ENCODE measurements at places on chromosomes 6 and 20.

GRCh38 chr20:11128220-11128718 lies 454.5 kb upstream of the JAG1 start:
- DNase-seq = no peak

GRCh38 chr6:104653781-104654180 lies 205.9 kb downstream of the HACE1 start:
- no peak for DNase-seq

DNA sequence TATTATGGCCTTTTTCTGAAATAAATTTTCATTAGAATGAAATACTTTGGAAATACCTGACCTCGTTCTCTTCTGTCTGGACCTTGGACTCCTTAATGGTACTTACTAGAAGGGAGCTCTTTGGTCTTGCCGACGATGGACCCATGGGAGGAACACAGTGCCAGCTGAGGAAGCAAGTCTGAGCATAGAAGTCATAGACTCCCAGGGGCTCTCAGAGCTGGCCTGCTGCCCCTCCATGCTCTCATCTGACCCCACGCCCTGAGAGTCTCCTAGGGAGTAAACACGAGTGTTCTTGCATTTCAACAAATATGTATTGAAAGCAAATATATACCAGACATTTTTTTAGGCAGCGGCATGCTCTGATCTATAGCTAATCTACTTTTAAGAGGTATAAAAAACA lies 87.8 kb downstream of the PLEKHG1 start:
- DNase-seq = no peak

DNA sequence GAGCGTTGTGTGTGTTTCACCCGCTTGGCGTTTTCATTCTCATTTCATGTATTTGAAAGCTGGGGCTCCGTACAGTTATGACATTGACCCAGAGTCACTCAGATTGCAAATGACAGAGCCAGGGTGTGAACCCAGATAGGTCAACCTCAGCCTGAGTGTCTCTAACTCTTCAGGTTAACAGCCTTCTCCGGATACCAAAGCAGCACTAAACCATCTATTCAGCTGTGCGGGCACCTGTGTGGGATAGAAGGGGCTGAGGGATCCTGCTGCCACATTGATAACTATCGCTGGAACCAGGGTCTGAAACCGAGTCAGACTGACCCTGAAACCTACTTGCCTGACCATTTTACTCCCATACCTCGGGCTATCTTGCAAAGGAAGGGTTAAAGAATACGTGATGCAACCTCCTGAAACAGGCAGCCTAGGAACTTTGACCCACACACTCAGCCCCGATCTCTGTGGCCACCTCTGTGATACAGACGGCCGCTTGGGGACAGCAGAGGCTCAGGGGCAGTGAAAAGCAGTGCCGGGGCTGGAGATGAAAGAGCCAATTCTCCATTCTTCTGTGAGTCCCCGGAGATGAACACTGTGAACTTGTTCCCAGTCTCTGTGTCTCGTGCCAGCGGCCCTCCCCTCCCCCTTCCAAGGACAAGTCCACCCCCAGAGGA lies 233.5 kb upstream of the QKI start:
- DNase-seq = no peak

- no peak for DNase-seq
Measured at GRCh38 chr6:153591159-153591558, 447.9 kb upstream of the OPRM1 start.

GRCh38 chr6:161676586-161676985 lies 402.7 kb upstream of the AGPAT4 start:
- DNase-seq = no peak

DNA sequence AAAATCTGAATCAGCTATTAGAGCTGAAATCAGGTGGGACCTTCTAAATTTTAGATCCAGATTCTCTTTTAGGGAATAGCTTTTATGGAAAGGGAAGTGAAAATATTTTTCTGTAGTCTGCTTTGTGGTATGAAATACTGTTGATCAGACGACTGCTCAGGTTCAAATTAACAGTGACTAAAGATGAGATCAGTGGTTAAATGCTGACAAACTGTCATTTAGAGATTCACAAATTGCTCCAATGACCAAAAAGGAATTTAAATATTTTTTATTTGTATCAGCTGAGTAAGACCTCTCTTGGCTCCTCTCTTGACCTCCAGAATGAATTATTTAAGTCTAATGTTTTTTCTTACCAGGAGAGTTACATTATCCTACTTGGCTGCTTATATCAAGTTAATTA lies 77.3 kb downstream of the KCNQ5 start:
- DNase-seq = no peak

Measured in effector CD8-positive, alpha-beta T cell (primary cell).